GOT3 (cell line): ENCODE measurements at places on chromosomes 3 and 15.
A peak's percentile ranks its signal among the peaks of the same experiment; 100 is the strongest.

- DNase-seq = no peak
Measured at GRCh38 chr3:63912768-63913588, 795 bp upstream of the SCAANT1 start.

- no peak for DNase-seq
Measured at GRCh38 chr3:77967621-77968020, 927.7 kb downstream of the ROBO2 start.

- no peak for DNase-seq
Measured at GRCh38 chr3:23344886-23345285, 141.8 kb downstream of the UBE2E2 start.

GRCh38 chr3:10771486-10772270 is 44.4 kb upstream of the SLC6A11 start:
- DNase-seq = no peak

- no peak for DNase-seq
Measured at GRCh38 chr15:60130398-60130797, 126.3 kb downstream of the FOXB1 start.

GRCh38 chr3:94132777-94133176 is 69.9 kb downstream of the NSUN3 start:
- no peak for DNase-seq

GRCh38 chr3:129461461-129462146 is 21.6 kb downstream of the IFT122 start:
- DNase-seq = no peak

- DNase-seq = no peak
Measured at GRCh38 chr15:94265982-94266381, 34.6 kb downstream of the MCTP2 start.

GRCh38 chr3:54853573-54854404 is 74.1 kb downstream of the LRTM1 start:
- DNase-seq = peak; percentile 24

DNA sequence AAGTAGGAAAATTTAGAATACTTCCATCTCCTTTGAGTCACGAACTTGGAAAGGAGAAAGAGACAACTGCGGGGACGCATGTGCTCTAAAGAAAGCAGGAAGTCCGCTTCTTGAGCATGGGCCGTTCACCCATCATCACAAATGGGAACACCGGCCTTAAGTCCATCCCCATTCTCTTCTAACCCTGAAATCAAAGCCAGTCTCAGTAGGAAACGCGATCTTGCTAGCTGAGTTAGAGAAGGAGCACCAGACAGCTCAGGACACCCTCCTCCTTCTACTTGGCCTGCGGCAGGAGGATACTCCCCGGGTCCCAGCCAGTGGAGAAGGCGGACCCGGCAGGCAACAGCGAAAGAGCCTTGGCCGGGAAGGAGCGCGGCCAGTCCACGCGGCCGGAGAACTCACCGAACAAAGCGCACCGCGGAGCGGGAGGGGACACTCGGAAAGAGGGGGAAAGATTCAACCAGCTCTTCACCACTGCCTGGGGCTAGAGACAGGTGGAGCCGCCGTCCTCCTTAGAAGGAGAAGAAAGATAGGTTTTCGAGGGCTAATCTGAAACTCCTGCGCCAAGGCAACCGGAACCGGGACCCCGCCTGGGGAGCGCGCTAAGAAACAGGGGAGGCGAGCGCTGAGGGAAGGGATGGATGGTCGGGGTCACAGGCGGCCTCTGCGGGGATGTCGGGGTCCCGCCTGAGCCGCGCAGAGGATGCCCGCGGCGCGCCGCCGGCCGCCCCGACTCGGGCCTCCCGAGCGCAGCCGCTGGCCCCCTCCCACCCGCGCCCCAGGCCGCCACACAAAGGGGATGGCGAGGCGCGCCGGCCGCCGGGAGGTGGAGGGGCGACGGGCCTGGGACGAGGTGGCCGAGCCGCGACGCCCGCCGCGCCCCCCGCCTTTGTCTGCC is 818 bp downstream of the SLC4A7 start:
- DNase-seq = no peak

DNA sequence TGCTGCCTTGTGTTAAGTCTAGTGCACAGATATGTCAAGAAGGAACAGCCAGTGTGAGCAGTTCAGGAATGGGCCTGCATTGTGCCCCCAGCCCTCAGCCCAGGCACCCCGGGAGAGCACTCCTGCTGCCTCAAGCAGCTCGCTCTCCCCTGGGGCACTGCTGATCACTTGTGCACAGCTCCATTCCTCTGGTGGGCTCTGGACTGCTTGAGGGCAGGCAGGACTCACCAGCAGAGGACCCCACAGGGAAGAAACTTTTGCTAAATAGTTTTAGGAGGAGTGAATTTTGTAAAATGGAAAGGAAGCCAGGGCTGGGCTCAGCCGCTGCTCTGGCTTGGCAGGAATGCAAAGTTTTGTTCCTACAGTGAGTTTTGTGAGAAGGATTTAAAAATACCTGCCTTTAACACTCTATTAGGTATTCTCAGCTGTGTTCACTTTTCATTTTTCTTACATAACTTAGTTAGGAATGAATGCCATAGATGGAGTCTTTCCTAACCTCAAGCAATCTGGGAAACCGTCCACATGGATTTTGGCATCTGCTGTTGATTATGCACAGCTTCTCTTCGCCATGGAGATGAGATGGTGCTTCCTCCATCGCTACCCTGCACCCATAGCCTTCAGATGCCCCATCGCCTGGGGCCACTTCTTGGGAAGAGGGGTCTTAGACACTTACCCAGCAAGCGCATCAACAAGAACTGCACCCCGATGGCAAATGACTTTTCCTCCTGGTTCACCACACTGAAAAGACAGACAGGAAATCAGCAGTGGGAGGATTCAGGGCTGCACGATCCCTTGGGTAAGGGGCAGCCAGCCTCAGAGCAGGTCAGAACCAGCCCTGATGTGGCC is 42.3 kb upstream of the RAB6B start:
- no peak for DNase-seq

DNA sequence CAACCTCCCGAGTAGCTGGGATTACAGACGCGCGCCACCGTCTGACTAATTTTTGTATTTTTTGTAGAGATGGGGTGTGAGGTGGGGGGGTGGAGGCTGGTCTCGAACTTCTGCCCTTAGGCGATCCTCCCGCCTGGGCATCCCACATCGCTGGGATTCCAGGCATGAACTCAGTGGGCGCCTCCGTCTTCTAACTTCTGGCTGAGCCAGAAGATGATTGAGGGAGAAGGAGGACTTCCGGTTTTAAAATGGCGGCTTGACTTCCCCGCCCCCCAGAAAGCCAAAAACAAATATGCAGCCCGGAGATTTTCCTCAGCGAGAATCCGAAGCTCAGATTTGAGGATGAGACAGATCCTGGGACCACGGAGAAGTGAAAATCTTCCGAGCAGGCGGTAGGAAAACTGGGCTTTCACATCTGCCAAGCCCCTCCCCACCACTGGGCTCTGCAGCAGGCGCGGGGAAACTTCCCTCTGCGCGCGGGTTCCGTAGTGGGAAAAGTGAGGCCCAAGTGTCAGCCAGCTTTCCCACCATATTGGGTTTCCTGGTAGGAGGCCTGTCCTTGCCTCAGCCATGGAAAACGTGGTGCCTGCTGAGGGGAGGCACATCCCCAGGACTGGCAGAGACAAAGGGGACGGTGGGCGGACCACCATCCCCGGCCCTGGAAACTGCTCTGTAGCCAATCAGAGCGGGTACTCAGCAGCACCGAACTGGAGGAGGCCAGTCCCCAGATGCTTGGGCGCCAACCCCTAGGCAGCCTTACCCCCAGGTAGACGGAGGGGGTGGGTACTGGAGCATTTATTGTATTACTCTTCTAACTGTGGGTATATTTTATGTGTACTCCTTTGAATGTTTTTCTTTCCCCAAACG is 17.3 kb downstream of the CHST14 start:
- no peak for DNase-seq

GRCh38 chr3:143118630-143119008 is 952 bp upstream of the CHST2 start:
- no peak for DNase-seq

DNA sequence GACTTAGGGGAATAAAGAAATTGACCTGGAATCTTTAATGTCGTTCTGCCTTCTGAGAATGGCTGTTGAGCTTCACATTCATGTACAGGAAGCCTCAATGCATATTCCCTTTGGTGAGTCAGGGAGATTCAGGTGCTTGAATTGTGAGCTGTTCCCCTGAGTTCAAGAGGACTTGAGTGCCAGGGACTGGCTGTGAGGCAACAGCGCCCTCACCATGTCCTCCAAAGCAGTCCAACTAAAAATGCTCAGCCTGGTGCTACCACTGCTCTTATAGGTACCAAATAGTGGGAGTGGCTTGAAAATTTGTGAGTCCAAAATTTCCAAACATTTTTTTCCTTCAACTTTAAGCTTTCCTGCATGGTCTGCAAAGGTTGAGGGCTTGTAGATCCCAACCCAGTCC is 54.1 kb downstream of the LEO1 start:
- no peak for DNase-seq

DNA sequence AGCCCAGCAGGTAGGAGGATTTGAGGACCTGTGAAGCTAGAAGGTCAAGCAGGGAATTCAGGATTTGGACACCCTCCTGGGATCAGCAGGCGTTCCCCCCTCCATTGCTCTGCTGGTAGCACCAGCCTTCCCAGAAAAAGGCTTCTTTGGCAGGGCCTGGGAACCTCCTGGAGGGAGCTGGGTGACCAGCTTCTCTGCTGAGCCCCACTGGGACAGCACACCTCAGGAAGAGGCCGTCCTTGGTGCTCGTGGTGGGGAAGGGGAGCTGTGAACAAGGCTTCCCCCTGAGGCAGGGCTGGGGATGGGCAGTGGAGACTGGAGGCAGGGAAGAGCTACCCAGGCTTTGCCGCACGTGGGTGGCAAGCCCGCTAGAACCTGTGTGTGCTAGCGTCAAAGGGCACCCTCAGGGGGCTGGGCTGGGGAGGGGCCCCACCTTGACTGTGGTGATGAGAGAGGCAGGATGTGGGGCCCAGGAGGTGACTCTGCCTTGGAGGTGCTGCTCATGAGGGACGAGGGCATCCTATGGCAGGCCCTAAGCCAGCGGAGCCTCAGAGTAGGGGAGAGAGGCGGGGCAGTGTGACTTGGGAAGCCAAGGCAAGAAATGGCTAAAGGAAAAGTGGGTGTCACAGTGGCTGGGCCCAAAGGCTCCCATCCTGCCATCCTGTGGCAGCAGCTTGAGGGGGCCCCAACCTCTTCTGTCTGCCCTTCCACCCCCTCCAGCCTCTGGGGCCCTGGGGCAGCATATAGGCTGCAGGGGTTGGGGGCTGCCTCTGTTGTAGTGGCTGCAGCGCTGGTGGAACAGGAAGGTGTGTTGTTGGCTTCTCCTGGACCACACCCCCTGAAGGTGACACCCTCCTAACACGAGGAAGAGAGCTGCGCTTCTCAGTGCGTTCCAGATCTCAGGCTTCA is 20.7 kb downstream of the KLF13 start:
- DNase-seq = no peak

GRCh38 chr3:3881050-3881449 is 81.8 kb downstream of the LRRN1 start:
- no peak for DNase-seq

DNA sequence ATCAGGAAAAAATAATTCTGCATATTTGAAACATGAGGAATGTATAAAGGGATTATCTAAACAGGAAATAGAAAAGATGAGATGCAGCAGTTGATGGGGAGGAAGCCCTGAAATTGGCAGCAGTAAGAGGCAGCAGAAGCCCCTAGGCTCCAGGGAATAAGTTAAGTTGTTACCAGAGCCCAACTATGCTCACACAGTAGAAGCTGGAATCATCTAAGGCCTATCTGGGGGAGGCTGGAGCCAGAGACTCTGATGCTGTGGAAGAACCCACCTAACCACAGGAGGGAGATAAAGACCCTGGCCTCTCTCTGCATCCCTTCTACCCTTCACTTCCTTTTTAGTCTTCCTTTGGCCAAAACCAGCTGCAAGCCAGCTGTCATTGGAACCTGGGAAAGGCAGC is 519.7 kb downstream of the DIPK2A start:
- DNase-seq = no peak

GRCh38 chr3:136078421-136079364 is 113.2 kb downstream of the PPP2R3A start:
- DNase-seq = no peak

- DNase-seq = peak; percentile 34
Measured at GRCh38 chr3:170909129-170909903, 879 bp upstream of the EIF5A2 start.

GRCh38 chr3:100073714-100074307 is 40.5 kb downstream of the FILIP1L start:
- no peak for DNase-seq

DNA sequence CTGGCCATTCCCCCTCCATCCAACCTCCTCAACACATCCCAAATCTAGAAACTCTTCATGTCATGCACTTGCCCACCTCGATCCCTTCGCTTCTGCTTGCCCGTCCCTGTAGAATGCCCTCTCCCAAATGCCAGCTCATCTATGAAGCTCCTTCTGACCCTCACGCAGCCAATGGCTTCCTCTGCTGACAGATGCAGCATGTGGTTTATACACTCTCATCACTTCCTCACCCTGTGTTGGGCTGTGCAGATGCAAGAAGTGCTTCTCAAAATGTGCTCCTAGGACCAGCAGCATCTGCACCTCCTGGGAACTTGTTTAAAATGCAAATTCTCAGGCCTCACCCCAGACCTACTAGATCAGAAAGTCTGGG is 51.7 kb downstream of the SEMA5B start:
- DNase-seq = no peak

DNA sequence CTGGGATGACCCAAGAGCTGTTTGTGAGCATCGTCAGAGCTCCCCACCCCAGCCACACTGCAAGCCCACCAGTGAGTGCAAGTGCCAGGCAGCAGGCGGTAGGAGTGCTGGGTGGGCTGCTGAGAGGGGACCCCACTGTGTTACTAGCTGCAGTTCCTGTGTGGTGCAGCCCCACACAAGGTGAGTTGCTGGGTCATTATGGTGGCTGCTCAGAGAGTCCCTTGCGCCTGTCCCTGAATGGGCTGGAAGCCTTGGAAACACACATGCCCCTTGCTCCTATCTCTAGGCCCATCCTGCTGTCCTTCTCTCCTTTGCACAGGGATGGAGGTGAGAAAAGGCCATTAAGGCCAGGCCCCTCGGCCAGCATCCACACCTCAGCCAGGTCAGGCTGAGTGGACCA is 83.7 kb downstream of the SEC22A start:
- no peak for DNase-seq

- no peak for DNase-seq
Measured at GRCh38 chr3:42664438-42664803, 10.9 kb downstream of the ZBTB47 start.

- peak; percentile 16 for DNase-seq
Measured at GRCh38 chr3:141302364-141303141, 65.8 kb upstream of the ZBTB38 start.

GRCh38 chr3:171711461-171712170 is 98.7 kb downstream of the PLD1 start:
- DNase-seq = no peak

GRCh38 chr3:4977853-4978203 is 1.4 kb upstream of the BHLHE40 start:
- DNase-seq = no peak
